Fibroblast of skin of abdomen (primary cell): ENCODE measurements at places on chromosomes 12 and 14.

- no peak for DNase-seq
Measured at GRCh38 chr12:3115078-3115477, 37.9 kb downstream of the TSPAN9 start.

DNA sequence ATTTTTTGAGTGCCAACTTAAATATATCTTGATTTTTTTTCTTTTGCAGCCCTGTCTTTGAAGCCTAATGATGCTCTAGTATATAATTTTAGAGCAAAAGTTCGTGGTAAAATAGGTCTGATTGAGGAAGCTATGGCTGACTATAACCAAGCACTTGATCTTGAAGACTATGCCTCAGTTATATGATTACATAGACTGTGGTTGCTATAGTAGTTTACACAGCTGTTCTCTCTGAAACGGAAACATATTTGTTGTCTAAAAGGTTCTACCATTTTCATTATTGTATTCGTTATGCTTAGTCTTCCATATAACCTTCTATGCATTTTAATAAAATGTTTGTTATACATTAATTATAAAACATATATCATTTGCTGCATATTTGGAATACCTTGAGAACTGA, 246.7 kb downstream of the TTC6 start:
- no peak for DNase-seq

GRCh38 chr12:38350342-38351174, 34.0 kb downstream of the ALG10B start:
- no peak for DNase-seq

GRCh38 chr14:51724650-51725049, 72.9 kb downstream of the FRMD6 start:
- DNase-seq: no peak

DNA sequence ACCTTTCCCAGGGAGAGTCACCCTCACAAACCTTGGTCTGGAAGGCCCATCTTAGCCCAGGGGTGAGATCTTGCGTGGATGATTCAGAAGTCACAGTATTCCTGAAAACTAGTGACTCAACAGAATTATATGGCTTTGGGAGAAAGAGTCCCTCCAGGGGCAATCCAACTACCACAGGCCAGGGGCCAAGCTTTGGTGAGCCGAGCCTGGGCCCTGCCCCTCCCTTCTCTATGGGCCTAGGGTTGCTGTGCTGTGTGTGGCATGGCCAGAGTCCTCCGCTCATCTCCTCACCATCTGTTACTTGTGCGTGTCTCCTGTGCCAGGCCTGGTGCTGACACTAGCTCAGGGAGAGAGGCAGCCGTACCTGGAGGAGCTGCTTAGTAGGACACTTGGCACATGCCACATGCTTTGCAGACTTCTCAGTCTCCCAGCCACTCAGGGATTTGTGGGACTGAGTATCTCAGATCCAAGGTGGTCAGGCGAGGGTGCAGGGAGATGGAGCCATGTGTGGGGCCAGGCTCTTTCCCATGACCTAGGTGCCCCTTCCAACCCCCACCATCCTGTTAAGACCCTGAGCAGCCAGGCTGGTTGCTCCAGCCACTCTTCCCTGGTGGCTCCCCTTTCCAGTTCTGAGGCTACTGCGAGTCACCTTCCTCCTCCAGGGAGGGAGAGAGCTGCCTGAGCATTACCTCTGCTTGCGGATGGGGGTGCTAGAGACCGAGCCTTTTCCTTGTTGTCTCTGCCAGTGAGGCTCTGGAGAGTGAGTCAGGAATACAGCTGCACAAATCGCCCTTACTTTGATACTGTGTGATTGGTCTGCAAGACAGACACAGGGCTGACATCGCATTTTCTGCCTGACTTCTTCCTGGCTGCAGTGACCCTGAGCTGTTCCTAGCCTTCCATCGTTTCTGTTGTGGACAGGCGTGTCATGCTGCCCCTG, 94.1 kb downstream of the SLC25A47 start:
- DNase-seq: peak; percentile 88

DNA sequence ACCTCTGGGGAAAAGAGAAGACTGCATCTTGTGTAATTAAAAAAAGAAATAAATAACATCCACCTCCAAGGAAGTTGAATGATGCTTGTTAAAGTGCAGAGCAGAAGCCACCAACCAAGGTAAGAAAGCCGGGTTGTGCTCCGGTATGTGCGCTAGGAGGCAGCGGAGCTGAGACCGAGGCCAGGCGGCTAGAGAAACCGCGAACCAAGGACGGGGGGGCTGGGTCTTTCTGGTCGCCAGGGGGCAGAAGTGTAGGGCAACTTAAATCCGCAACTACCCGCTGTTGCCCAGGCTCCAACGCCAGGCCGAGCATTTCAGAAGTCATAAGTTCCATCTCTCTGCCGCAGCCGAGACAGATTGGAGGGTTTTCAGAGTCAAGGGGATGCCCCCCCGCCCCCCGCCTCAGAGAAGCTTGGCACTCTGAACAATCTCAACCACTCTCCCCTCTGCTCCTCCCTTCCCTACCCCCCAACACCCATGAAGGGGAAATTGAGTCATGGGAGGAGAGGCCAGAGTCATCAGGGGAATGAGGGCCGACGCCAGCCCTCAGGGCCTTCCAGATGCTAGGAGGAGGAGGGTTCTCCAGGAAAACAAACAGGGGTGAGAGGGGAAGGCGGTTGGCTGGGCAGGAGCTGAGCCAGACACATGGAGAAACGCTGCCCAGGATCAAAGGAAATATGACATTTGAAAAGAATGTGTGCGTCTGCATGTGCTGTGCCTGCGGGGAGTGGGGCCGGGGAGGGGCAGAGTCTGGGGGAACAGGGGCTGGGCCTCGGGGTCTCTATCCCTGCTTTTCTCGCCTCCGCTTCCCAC, 2.2 kb upstream of the NFATC4 start:
- DNase-seq: peak; percentile 90

DNA sequence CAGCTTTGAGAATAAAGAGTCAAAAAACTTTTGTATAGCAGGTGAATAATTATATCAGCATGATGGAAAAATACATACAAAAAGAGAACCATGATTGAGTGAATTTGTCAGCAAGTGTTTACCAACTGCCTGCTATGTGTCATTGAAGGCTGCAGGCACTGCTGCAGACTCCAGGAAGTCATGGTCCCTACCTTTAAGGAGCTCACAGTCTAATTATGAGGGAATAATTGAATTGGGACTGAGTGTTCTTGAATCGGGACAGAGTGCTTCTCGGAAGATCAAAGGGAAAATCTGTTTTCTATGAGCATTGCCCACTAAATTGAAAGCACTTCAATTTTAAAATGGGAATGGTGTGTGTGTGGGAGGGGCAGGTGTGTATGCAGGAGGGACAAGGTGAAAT, 9.5 kb downstream of the OR10AD1 start:
- no peak for DNase-seq

DNA sequence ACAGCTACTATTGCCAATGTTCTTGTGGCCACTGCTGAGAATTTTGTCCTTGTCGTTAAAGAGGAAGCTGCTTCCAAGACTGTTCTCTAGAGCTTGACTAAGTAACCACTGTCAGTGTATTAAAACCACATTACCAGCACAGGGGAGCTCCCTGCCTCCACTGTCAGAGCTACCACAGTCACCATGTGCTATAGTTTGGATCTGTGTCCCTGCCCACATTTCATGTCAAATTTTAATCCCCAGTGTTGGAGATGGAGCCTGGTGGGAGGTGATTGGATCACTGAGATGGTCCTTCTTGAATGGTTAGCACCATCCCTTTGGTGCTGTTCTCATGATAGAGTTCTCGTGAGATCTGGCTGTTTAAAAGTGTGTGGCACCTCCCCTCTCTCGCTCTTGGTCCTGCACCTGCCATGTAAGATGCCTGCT, 23.2 kb upstream of the RAP1B start:
- no peak for DNase-seq

DNA sequence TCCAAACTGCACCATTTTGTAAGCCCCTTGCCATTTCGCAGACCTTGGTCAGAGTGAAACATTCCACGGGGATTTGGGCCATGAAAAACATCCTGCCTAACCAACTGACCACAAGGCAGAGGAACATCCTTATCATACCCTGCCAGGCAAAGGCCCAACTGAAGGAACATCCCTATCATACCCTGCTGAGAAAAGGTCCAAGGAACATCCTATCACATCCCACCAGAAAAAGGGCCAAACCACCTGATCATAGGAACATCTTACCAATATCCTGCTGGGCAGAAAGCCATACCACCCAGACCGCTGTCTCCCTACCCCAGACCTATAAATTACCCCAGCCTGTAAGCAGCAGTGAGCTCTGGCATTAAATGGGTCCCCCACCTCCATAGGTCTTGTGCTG, 19.4 kb upstream of the LRRC9 start:
- DNase-seq: no peak

- DNase-seq: no peak
Measured at GRCh38 chr12:25681580-25681979, 128.5 kb upstream of the LMNTD1 start.

DNA sequence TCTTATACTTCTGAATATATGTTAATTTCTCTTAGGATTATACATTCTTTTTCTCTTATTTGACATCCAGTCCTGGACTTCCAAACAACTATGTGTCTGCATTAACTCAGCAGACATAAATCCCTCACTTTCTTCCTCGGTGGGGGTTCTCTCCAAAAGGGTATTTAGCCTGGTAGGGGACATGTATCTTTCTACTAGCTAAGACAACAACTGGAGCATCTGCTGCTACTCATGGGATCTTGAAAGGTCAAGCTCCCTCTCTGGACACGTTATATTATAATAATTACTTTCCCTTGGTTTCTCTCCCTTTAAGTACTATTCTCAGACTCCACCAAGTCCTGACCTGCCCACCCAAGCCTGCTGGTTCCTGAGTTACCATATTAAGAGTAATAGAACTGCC, 983.7 kb upstream of the FLRT2 start:
- DNase-seq: no peak

DNA sequence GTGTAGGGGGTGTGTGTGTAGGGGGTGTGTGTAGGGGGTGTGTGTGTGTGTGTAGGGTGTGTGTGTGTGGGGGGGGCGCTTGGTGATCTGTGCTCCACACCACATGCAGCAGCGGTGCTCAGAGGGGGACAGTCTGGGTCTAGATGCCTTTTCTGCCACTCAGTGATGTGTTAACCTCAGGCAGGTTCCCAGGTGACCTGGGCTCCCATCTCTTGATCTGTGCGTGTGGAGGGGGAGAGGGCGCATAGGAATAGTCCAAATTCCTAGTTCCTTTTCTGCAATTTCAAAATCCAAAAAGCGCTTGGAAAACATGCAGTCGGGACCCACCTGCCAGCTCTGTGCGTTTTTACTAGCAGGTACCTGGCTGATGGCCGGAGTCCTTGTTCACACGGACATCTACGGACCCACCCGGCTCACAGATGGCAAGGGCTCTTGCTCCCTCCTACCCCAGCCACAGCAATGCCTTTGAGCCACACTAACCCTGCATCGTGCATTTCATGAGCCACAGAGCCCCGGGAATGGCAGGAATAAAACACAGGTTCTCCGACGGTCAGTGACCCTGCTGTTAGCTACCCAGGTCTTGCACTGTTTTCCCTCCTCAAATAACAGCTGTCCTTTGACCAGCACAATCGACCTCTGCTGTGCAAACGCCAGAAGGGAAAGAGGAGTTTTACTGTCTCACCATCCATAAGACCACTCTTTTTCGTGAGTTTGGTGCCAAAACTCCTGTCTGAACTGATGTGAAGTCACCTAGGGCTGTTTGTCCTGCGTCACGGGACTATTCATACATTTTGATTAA, 120.8 kb downstream of the GLT1D1 start:
- DNase-seq: no peak

GRCh38 chr14:71834284-71835204, 97.7 kb upstream of the RGS6 start:
- no peak for DNase-seq

DNA sequence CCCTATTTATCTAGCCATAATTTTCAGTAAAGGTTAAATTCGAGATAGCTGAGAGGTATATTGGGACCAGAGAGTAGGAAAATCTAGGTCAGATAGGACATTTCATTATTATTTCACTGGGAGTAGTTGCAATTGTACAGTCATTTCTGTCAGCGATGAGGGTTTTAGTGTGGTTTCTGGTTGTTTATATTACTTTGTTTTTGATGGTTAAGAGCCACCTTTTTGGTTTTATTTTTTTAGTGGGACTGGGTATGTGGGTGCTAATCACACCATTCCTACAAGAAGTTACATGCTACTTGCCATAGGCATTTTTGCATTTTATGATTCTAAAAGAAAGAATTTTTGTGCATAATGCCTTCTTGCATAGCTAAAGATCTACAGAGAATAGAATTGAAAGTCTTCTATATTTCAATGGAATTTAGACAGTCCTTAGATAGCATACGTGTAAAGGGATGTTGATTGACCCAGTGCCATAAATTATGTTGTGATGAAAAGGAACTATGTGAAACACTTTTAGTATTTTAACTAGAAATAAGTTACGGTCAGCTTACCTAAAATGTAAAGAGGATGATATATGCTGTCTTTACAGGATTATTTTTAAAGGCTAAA, 85.2 kb downstream of the KTN1 start:
- DNase-seq: peak; percentile 48

DNA sequence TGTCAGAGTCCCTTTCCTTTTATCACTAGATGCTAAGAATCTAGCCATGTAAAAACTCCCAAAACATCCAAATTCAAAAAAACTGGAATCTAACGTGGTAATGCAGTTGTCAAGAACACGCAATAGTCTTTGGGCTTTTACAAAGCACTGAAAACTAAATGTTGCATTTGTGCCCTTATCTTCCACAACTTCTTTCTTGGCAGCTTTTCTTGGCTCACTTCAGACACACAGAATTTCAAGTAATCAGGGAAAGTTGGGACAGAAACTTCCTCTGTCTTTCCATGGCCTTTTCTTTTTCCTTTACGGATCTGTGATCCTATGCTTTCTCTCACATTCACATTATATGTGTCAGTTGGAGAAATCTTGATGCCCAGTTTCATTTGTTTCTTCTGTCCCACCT, 136.0 kb downstream of the CRADD start:
- no peak for DNase-seq

DNA sequence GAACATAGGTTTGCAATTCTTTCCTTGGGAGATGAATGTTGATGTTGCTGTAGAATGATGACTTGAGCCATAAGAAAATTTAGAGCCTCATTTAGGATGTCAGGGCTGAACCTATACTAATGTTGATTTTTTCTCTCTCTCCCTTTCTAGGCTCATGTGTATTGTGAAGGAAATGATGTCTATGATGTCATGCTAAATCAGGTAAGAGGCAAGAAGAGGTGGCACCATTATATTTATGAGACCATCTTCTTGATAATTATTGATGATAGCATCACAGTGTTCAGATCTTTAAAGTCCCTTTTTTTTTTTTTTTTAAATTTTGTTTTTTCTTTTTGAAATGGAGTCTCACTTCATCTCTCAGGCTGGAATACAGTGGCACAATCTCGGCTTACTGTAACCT, 3.3 kb downstream of the PARP2 start:
- no peak for DNase-seq
